ENCODE measurements at places on chromosomes 2 and 18.

DNA sequence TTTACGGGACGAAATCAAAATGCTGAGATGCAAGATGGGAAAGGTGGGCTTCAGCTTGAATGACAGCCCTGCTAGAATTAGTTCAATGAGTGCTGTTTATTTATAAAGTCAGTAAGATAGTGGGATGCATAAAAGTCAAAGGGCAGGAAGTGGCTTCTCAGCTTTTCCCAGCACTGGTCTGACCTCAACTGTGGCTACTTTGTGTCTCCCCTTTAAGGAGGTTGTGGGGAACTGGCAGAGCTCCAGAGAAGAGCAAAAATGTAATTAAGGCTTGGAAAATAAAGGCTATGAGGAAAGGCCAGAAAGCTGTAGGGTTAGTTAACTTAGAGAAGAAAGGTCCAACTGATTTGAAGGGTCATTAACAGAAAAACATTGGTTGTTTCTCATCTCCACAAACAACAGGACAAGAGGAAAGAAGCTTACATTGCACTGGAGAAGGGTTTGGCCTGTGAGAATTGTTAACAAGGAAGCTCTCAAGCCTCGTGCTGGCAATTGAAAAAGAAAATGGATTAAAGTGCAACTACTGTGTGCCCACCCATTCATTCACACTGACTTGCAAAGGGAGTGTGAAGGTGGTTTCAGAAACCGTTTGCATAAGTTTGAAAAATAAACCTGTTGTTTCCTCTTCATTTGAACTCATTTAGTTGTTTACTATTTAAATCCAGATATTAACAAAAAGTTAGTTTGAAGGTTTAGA, 68.8 kb upstream of the CD28 start:
- DNase-seq = no peak

DNA sequence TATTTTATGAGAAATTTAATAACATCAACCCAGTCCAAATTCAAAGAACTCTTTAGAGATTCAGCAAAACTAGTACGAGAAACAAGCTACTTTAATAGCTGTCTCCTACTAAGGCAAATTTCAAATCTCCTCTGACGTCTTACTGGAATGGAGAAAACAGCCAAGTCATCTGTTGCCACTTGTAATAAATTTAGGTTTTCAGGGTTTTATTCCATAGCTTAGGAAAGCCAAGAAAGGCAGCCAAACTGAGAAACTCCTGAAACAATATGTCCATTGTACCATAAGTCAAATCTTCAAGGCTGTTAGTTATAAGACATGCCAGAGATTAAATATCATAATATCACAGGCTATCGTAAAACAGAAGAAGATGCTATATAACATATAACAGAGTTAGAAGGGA, 524.6 kb upstream of the SETBP1 start:
- no peak for DNase-seq

GRCh38 chr2:74421221-74421870, at the start of the genes C2orf81 and WDR54:
Gene C2orf81 (minus strand): TSS chr2:74421619. CDS start chr2:74421560, 59 bp downstream.
Gene WDR54 (plus strand): TSS chr2:74421730. CDS start chr2:74422154, 424 bp downstream.
- peak; percentile 91 for DNase-seq

DNA sequence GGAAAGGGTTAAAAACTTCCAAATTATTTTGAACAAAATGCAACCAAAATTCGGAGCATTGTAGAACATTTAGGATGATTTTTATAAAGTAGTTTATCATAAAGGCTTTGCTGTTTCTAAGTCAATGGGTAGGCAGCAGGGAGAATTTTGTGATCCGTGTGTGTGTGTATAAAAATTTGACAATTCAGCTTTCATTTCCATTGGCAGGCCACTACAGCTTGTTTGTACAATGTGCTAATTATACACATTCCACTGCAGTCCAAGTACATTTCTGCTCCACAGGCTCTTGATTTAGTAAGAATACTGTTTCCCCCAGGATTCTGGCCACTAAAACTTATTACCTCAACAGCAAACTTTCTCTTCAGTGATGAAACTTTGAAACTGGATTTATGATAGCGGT, 71.8 kb upstream of the LTBP1 start:
- DNase-seq = no peak

GRCh38 chr18:40159141-40160017, 1795.7 kb upstream of the PIK3C3 start:
- DNase-seq = no peak

GRCh38 chr2:65654496-65654895, 222.1 kb upstream of the SPRED2 start:
- DNase-seq = no peak

DNA sequence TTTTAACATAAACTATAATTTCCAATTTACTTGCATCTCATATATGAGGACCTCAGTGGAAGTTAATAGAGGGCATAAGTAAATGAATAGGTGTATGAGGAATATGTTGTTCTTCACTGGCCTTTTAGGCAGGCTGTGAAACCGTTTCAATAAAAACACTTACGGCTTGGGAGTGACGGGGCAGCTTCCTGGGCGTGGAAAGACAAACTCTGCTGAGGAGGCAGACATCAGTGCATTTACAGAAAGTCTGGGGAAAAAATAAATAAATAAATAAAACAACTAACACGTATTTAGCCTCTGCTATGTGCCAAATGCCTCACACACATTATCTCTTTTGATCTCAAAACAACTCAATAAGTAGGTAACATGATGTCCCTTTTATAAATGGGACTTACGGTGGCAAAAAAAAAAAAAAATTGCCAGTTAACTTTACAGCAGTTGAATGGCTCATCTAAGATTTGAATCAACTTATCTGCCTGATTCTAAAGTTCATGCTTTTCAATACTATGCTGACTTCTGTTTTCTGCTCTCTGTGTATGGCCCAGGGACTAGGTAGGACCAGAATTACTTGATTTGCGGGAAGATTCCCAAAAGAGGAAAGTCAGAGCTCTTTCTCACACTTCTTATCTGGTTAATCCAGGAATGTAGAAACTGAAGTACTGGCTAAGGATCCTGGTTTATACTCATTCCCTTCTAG, 77.5 kb upstream of the LRATD1 start:
- no peak for DNase-seq

- no peak for DNase-seq
Measured at GRCh38 chr18:50870138-50870845, 8.6 kb upstream of the ME2 start.

DNA sequence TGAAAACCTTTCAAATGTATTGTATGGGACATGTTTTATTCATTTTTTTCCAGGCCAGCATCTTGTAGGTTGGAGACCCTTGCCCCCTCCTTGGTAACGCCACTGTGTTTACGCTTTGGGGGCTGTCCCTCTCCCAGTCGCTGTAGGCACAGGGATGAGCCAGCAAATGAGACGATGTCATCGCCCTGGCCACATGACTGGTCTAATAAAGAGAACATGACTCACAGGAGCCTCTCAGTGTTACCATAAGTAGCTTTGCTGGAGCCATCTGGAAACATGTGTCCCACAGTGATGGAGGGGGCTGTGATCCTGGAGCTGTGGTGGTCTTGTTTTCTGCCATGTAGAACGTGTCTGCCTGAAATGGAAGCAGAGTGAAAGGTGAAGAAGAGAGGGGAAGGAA, 78.9 kb downstream of the CD8B2 start:
- no peak for DNase-seq

- no peak for DNase-seq
Measured at GRCh38 chr2:1193801-1194200, 219.5 kb upstream of the TPO start.

DNA sequence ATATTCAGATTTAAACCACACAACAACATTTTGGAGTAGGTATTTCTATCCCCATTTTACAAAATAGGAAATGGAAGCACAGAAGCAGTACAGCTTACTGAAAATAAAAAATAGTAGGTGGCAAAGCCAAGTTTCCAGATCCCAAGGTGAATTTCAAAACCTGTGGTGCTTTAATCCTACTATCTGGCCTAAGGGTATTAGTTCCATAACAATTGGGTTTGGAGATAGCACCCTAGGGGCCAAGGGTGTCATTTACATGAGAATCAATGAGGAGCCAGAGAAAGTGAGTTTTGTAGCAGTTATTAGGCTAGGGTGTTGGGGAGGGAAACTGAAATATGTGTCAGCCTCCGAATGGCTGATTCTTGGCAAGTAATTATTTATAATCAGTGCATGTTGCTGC, 24.9 kb downstream of the OSBPL6 start:
- no peak for DNase-seq

DNA sequence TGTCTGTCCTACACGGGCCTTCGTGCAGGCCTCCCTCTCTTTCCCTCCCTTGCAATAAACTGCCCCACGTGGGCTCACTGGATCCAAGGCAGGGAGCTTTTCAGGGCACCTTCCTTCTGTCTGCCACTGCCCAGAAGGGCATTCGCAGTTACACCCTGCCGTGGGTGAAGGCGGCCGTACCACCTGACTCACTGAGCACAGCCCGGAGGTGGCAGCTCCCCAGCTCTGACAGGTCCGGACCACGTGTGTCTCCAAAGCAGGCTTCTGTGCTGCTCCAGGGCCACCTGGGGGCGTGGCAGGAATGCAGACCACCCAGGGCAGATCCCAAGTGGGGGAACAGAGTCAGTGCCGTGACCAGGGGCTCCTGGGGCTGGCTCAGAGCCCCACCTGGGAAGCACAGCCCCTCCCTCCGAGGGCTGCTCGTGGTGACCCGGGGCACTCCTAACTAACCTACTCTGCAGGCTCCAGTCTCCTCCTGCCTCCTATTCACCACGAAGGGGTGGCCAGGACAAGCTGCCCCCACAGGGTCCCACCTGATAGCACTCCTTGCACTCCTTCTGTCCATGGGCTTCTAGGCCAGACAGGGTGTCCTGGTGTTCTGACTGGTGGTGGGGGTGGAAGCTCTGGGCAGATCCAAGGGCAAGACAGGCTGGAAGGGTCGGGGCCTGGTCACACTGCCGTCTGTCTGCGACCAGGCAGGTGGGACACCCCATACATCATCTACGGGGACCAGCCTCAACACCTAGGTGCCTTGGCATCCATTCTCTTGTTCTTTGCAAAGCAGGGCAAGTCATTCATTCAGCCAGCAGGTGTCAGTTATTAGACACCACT, 9.7 kb downstream of the SNED1 start:
- DNase-seq = no peak

DNA sequence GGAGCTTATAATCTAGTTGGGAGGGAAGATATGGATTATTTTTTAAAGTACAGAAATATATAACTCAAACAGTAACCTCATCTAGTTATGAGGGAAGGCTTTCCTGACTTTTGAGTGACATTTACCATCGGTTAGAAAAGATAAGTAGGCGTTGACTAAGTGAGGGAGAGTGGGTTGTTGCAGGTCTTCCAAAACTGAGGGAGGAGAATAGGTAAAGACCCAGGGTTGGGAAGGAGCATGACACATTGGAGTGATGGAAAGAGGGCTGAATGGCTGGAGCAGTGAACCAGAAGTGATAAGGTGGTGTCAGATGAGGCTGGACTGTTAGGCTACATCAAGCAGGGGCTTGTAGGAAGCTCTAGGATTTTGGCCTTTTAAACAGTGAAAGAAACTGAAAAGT, 10.6 kb upstream of the NUP35 start:
- no peak for DNase-seq

DNA sequence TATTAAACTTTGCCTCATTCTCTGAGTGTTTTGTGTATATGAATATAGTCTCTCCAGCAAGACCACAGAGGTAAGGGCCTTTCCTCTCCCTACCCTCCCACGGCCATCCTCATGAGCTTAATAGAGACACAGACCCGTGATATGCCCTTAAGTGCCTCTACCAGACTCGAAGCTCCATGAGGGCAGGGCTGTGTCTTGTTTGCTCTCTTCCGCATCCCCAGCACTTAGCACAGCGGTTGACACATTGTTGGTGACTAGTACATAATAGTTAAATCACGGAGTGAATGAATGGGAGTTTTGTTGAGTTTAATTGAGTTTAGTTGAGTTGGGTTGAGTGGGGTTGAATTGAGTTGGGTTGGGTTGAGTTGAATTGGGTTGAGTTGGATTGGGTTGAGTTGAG, 122.3 kb downstream of the ZFP36L2 start:
- no peak for DNase-seq

- peak; percentile 18 for DNase-seq
Measured at GRCh38 chr2:127080938-127081755, 25.8 kb downstream of the BIN1 start.

All from activated naive CD8-positive, alpha-beta T cell treated with anti-CD3 and anti-CD28 coated beads, Interleukin-2, amount 50 U/mL, for 16 hours (primary cell).